ENCODE measurements at places on chromosomes 12 and 14. TPM values are rescaled to one million over a fixed set of nuclear protein-coding genes. Genes with fewer than 3 reads are reported as not detected.

Gene ITGB7
- 389 TPM for polyA plus RNA-seq

Gene PTGER2
- 252 TPM for polyA plus RNA-seq

Gene CAPZA3
- polyA plus RNA-seq: not detected

Gene PRB2
- not detected for polyA plus RNA-seq

Gene DPF3
- polyA plus RNA-seq: not detected

Gene ARHGDIB
- polyA plus RNA-seq: 4,716 TPM

Gene CLSTN3
- polyA plus RNA-seq: 18.9 TPM

Gene LRCOL1
- not detected for polyA plus RNA-seq

DNA sequence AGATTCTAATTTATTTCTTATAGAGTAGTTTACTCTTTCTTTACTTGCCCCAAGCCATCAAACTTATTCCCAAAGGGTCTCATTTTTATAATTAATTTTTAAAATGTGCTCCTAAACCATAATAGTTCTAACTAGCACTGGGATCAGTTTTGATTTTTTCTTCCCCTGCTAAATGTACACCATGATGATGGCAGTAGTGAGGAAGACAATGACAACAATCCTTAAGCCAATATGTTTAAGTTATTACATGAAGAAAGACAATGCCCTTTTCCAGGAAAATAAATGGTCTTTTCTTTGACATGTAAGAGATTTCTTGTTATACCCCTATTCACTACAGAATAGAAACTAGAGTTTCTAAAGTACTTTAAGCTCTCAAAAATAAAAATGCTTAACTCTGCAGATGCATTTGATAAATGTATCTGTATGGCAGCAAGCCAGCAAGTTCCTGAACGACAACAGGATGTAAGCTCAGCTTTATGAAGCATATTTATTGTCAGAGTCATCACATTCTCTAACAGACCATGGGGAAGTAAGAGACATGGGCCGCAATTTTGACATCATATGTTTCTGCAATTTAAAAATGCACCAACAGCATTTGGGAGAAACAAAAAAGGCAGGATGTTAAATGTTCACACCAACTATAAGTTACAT lies 36.0 kb upstream of the SNX6 start:
- no peak for DNase-seq

DNA sequence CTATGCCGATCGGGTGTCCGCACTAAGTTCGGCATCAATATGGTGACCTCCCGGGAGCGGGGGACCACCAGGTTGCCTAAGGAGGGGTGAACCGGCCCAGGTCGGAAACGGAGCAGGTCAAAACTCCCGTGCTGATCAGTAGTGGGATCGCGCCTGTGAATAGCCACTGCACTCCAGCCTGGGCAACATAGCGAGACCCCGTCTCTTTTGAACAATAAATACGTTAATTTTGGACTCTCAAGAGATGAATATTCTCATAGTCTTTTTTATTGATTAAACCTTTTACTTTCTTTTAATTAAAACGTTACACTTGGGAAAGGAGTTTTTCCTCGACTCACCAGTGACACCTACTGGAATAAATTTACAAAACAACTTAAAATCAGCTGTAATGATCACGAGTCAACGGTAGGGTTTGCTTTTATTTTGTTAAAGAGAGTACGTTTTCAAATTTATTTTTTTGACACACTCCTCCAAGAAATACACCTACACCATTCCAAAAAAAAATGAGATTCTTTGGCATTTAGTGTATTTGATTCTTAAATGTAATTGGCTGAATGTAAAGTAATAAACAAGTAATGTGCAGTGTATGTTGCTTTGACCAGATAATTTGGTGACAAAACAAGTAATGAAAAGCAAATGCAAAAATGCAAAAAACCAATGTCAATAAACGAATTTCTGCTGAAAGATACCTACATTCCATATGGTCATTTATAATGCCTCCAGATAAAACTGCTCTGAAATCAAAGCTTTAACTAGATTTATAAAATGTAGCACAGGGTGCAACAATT lies 687 bp upstream of the RPS29 start:
- no peak for DNase-seq

GRCh38 chr14:97703006-97703760 lies 906.0 kb downstream of the VRK1 start:
- DNase-seq: peak; percentile 39

DNA sequence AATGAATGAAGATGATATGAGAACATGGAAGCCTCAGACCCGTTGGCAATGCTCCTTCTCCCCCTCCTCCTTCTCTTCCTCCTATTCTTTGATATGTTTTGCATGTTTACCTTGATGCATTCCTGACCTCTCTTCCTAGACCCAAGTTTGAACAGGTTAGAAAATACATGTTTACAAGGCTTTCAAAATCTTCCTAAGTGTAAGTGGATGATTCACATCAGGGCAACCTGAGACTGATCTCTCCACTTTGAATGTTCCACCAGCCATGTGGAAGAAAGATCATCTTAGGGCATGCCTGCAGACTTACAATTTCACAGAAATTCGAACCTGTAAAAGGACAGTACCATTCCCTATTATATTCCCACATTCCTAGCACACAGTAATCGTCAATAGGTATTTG lies 18.0 kb upstream of the LDHB start:
- no peak for DNase-seq

DNA sequence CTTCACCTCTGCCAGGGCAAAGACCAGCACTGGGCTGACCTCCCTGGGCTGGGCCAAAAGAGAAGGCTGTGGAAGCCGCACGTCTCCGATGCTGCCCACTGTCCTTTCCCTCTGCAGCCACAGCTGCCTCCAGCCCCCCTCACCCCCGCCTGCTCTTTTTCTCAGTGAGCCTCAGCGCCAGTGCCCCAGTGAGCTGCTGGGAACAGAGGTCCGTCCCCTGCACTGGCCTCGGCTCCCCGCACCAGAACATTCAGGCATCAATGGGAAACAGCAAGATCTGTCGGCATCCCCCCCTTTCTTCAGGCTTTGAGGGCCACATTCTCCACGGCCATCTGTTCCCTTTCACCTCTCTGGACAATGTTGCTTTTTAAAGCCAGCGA lies 398.1 kb downstream of the ZFP36L1 start:
- no peak for DNase-seq

- DNase-seq: no peak
Observed at GRCh38 chr12:96420277-96420835, 20.1 kb upstream of the CDK17 start.

GRCh38 chr12:22101749-22102243 lies 55.8 kb downstream of the CMAS start:
- DNase-seq: no peak

- DNase-seq: no peak
Observed at GRCh38 chr12:79555028-79555925, 135.5 kb downstream of the PAWR start.

GRCh38 chr14:39102265-39102968 lies 618 bp downstream of the SEC23A start:
- DNase-seq: no peak

DNA sequence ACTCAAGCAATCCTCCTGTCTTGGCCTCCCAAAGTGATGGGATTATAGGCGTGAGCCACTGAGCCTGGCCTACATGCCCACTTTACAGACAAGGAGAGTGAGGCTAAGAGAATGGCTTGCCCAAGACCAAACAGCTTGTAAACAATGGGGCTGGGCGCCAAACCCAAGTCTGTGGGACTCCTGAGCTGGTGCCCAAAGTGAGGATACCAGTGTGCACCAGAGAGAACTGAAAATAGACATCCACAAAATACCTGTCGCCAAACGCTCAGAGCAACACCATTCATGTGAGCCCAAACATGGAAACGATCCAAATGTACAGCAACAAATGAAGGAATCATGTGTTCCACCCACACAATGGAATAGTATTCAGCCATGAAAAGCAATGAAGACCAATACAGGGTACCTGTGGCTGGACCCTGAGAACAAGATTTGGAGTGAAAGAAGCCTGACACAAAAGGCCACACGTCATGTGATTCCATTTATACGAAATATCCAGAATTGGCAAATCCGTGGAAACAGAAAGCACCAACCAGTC lies 38.2 kb downstream of the CCNK start:
- DNase-seq: no peak

DNA sequence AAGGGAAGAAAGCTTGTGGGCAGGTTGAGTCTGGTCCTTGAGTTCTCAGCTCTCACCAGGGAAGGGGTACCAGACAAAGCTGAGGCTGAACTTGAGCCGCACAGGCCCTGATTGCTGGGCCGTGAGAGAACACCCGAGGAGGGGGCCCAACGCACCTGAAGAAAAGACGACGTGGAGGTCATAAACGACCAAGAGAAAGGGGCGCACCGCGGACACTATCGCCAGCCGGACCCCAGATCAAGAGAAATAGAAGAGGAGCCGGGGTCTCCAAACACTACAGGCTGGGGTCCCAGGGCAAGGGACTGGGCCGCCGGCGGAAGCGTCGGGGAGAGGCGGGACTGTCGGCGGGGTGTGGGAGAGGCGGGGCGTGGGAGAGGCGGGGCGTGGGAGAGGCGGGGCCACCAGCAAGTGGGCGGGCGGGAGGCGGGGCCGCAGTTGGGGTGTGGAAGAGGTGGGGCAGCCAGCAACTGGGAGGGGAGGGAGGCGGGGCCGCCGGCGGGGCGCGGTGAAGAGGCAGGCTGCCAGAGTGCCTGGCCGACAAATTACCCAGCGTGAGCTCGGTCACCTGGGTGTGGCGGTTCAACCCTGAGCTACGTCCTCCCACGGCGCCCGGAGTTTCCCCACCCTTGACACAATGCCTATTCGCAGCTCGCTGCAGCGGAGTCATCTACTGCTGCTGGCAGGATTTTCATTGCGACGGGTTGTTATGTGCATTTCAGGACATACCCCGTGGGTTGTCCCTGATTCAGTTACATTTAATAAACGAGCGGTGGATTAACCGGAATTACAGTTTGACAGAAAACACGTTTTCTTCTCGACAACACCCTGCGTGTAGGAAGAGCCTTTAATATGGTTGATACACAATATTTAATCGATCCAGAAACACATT lies 15.5 kb upstream of the NEMF start:
- DNase-seq: peak; percentile 97
